ENCODE measurements at places on chromosomes 12 and 14. TPM values are rescaled to one million over a fixed set of nuclear protein-coding genes. Genes with fewer than 3 reads are reported as not detected.

Gene RAD9B
- 0.23 TPM for total RNA-seq

Gene DNAI7
- total RNA-seq = not detected

Gene CLEC2A
- total RNA-seq = not detected

DNA sequence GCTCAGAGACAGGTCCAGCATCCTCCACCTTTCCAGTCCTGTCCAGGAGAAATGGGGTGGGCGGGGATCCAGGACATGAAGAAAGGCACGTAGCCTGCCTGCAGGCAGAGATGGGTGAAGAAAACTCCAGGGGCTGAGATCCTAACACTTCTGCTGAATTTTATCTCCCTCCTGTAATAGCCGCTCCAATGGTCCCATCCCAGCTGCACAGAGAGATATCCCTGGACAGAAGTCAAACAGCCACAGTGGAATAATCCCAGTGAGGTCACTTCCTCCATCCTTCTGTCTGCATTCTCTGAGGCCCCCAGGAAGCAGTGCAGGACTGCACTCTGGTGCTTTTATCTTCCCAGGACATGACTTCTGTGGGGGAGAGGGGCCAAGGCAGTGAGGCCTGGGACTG, 26.3 kb downstream of the KRT18 start:
- peak; percentile 43 for DNase-seq

DNA sequence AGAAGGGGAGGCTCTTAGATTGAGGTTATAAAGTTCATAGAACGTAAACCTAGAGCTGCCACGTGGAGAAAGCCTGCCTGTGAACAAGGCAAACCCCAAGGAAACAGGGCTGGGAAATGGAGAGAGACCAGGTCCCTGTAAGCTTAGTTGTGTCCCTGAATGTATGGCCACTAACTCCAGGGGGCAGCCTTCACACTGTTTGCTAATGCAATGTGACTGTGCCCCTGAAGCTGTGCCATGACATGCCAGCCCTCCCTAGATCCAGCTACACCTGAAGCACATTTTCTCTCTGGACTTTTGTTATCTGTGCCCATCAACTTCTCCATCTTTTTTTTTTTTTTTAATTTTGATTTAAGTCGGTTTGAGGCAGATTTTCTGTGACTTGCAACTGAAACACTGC, 60.6 kb upstream of the TMCC3 start:
- peak; percentile 32 for DNase-seq
